ENCODE measurements at places on chromosomes 13 and 19.

DNA sequence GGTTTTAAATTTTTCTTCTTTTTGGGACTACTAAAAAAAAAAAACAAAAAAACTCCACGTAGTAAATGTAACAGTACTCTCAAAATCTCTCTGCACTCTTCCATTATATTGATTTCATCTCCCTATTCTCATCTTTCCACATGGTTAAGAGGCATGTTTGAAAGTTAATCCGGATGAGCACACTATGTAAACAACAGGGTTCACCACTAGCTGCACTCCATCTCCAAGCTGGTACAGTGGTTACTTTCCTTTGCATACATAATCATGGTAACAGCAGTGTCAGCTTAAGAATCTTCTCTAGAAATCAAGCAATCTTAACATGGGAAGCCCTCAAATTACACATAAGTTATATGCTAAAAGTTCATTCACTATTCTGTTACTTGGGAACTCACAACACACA is 92.6 kb downstream of the MIPEP start:
- no peak for DNase-seq

DNA sequence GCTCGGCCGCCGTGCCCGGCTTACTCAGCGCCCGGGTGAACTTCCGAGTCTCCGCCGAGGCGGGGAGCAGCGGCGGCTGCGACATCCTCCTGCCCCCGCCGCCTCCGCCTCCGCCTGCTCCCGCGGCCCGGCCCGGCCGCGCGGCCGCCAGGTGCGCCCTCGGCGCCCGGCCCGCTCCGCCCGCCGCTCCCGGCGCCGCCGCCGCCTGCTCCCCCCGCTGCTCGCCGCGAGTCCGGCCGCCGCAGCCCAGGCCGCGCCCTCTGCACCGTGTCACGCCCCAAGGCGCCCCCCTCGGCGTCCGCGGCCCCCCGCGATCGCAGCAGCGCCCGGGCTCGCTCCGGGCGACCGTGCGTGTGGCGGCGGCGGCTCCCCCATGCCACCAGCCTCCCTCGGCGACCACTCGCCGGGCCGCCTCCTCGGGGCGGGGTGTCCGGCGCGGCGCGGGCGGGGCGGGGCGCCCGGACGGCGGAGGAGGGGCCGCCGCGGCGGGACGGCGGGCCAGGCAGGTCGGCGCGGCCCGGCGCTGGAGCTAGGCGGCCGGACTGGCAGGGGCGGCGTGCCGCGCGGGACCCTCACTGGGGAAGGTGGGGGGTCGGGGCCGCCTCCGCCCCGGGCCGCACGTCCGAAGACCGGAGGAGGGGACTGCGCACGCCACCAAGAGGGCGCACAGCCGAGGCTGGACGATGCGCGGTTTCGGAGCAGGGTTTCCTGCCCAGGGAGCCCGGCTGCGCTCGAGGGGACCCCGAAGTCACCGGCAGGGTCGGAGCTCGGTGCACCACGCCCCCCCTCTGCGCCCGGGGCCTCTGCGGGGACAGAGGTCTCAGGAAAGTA is 108.6 kb upstream of the DOCK9 start:
- DNase-seq, result peak; percentile 64

- peak; percentile 95 for DNase-seq
Observed at GRCh38 chr19:14005349-14006084, 603 bp downstream of the RFX1 start.

- DNase-seq, result no peak
Observed at GRCh38 chr13:110913322-110914080, 1.4 kb downstream of the ANKRD10 start.

DNA sequence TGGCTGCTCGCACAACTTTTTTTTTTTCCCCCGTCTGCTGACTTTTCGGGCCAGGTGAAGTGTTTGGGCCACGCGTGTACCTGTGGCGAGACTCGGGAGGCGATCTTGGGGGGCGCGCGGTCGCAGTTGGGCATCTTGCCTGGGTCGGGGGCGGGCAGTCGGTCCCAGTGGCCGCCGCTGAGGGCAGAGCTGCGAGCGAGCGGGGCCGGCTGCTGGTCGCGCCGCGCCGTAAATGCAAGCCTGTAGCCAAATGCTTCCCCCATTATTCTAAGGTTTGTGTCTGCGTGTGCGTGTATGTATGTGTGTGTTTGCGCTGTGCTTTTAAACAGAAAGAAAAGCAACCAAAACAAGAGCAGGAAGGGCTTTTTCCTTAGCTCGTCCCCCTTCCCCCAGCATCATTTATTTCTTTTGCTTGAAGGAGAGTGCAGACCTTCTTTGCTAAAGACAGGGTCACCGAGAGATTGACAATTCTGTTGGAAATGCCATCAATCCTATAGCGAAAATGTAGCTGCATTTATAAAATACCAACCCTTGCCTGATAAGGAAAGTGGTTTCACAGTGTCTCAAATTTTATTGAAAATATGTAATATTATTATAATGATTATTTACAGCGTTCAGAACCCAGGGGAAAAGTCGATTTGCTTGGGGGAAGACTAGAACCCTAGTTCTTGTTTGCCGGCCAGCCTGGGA is 143.2 kb upstream of the ZNF536 start:
- no peak for DNase-seq

GRCh38 chr19:37905946-37906868 is at the start of gene WDR87:
WDR87 (minus strand) TSS chr19:37906594; CDS start chr19:37898239, 8,355 bp downstream.
- no peak for DNase-seq

DNA sequence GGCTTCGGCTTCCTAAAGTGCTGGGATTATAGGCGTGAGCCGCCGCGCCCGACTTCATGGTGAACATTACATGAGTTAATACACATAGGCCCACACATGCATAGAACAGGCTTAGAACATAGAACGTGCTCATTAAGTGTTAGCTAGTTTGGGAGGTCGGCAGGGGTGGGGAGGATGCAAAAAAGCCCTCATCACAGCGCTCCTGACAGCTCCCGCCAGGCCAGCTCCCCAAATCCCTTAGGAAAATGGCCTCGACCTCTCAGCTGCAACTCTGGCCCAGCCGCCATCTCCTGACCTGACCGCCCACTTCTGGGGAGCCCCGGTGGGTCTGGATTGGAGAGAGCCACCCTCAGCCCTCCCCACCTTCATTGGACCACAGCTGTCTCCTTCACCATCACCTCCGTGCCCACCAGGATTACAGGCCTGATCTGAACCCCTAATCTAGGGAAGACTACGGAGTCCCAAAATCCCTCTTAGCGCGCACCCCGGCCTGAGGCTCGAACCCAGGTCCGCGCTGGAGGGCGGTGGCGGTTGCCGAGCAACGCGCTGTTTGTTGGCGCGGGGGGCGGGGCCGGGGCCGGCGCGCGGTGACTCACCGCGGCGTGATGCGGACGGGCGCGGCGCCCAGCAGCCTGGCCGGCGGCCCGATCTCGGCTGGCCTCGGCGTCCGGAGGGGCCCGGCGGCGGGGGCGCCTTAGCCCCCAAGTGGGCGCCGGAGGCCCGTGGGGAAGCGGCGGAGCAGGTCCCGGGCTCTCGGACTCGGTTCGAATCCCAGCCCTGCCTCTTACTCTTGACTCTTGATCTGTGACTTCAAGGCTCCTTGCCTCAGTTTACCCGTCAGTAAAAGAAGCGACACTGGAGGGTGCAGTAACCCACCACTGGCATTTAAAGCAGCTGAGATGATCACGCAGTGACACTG is 26.7 kb upstream of the NANOS3 start:
- DNase-seq, result peak; percentile 93

- DNase-seq, result no peak
Observed at GRCh38 chr13:72651144-72651543, 76.3 kb downstream of the MZT1 start.

- peak; percentile 83 for DNase-seq
Observed at GRCh38 chr13:49976314-49977258, 20.3 kb upstream of the TRIM13 start.

DNA sequence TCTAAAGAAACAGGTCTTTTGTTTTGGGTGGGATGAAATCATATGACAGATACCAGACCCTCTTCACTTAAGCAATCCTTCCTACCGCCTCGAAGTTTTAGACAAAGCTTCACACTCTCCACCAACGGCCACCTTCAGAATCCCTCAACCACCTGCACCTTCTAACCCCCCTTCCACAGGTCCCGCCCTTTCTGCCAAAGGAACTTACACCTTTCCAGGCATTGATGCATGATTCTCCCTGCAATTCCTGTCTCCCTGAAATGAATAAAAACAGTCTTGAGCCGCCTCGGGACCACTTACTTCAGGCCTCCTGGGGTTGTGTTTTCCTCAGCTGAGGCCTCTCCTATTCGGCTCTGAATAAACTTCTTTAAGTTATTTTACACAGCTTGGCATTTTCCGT is 859 bp downstream of the ZNF433 start:
- DNase-seq, result no peak

DNA sequence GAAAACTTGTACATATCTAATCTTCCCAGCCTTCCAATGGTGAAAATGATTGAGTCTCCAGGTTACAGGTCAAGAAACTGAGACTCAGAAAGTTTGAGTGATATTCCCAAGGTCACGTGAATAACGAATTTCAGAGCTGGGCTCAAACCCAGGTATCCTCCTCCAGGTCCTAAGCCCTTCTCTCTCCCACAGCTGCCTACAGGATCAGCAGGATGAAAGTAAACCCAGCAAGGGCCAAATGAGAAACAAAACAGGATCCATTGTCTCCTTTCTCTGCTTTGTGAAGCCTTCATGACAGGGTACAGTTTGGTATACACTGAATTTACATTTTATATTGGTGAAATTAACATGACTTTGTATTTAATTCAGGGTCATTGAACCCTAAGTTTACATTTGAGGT is 208.1 kb downstream of the RBM26 start:
- DNase-seq, result no peak

DNA sequence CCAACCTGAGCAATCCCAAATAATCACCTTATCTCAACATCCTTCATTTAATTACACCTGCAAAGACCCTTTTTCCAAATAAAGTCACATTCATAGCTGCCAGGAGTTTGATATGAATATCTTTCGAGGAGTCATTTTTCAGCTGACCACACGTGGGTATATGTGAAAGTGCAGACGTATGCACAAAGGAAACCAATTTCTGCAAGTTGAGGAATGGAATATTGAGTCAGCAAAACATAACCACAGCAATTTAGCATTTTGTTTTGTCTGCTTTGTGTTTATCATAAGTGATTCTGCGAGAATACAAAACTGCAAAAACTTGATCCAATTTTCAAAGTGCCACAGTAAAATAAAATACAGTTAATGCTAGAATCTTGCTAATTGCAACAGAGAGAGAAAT is 295.9 kb downstream of the SUCLA2 start:
- DNase-seq, result no peak

GRCh38 chr13:33078263-33078662 is 62.0 kb downstream of the KL start:
- DNase-seq, result no peak

DNA sequence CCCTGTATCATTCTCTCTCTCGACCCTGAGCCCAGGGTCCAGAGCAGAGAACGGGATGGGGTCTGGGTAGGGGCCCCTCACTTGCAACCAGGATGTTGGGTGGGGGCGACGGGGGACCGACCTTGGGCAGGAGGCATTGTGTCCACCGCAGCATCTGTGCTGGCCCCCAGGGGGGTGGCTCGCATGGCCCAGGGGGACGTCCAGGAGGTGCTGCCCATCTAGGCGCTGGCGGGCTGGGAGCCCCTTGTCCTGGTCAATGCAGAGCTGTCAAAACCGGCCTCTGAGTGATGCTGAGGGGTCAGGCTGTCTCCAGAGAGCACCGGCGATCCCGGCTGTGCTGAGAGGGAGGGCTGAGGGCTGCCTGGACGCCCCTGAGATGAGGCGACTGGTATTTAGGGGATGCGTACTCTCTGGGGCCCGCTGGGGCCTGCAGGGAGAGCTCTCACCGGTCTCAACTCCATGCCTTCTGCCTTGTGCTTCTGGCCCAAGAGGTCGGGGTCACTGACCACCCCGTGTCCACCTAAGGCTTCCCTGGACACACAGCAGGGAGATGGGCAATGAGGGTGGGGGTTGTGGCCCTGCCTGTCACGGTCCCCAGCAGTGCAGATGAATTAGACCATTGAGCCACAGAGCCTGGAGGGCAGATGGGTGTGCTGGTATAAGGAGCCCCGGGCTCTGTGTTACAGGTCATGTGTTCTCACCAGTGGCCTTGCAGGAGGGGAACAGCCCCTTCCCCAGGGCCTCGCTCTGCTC is 8.6 kb downstream of the RPS9 start:
- DNase-seq, result no peak

DNA sequence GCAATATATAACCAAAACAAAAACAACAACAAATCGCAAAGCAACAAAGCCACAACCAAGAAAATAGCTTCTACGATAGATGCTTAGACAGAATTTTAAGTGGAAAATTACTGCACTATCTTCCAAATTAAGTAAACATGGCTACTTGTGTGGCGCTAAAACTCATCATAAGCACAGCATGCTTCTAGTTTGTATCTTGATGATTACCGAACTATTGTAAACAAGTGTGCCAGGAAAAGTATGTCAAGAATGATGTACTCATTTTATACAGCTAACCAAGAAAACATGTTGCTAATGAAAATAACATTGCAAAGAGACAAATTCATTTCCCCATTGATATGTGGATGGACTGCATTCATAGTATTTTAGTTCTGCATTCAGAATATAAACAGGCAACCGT is 271.9 kb upstream of the GPC6 start:
- no peak for DNase-seq

- DNase-seq, result no peak
Observed at GRCh38 chr13:75760131-75761021, 124.2 kb downstream of the LMO7 start.

- no peak for DNase-seq
Observed at GRCh38 chr13:80400865-80401426, 60.0 kb upstream of the SPRY2 start.

DNA sequence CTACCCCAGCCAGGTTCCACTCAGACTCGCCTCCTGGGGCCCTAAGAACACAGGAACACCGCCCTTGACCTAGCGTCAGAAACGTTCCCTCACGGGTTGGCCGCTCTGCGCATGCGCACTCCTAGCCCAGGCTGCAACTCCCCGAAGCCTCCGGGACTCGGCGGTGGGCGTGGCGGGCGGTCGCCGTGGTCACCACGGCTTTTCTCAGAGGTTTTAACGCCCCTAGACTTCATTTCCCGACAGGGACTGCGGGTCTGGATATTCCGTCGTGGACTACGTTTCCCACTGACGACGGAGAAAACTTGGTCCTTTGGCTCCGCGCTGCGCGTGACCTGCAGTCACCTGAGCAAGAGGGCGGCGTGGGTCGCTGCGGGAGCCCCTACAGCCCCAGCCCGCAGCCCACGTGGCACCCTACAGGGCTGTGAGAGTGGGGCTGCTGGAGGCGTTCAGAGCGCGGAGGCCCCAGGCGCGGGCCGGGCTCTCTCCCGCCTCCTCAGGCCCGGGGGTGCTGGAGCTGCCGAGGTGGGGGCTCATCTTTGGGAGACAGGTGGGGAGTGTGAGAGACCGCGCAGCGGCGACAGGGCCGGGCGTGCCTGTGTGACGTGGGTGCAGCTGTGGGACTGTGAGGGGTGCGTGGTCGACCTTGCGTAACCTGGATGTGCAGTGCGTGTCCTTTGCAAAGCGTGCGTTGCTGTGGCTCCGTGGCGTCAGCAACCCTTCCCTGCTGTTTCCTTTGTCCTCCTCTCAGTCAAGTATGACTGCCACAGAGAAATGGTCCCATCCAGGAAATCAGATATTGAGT is 38.0 kb upstream of the ZNF573 start:
- peak; percentile 90 for DNase-seq

GRCh38 chr19:42023121-42023942 is 29.3 kb upstream of the ATP1A3 start:
- DNase-seq, result no peak

GRCh38 chr13:102231479-102231878 is 170.4 kb downstream of the FGF14 start:
- DNase-seq, result no peak
